NCI-H2107 (cell line): ENCODE measurements at places on chromosomes 3 and 15.

- no peak for DNase-seq
These were observed 11.9 kb downstream of the MCM2 start for GRCh38 chr3:127610105-127610504.

DNA sequence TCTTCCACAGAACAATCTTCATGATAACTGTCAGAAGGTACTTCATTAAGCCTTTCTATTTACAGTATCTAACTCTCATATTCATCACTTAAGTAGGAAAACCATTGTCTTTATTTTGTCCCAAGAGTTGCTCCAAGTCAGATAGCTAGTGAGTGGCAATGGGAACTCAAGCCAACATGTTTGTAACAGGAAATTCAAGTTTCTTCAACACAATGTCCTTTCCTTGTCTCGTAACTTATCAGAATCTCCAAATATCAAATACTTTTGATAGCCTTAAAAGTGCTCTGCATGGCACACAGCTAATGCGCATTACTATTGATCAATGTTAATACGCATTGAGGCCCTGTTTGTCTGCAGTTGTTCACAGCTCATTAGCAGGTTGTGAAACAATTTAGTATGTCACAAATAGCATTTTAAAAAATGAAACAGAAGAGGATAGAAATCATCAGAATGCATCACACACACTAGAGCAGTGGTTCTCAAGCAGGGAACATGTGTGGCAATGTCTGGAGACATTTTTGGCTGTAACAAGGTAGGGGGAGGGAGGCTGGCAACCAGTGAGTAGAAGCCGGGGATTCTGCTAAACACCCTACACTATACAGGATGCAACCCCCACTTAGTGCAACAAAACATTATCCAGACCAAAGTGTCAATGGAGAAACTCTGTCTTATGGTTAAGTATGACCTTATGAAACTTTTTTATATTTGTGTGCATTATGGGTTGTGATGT is 27.5 kb downstream of the BTLA start:
- DNase-seq, result no peak

GRCh38 chr3:59408047-59408624 is 358.3 kb upstream of the CFAP20DC start:
- DNase-seq, result no peak

- no peak for DNase-seq
These were observed 256.1 kb upstream of the HES1 start for GRCh38 chr3:193879864-193880242.

DNA sequence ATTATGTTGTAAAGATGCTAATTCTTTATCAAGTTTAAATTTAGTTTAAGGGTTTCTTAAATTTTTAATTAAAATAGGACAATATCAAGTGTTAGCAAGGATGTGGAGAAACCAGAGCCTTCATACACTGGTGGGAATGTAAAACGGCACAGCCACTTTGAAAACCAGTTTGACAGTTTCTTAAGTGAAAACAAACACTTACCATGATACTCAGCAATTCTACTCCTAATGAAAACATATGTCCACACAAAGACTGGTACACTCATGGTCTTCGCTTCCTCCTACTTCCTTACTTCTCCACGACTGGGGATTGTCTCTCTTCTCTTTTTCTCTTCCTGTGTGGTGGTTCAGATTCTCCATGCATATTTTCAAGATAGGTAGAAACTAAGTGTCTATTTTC is 9.2 kb downstream of the SKIC8 start:
- DNase-seq, result no peak
